ENCODE measurements at places on chromosomes 6 and 20.

DNA sequence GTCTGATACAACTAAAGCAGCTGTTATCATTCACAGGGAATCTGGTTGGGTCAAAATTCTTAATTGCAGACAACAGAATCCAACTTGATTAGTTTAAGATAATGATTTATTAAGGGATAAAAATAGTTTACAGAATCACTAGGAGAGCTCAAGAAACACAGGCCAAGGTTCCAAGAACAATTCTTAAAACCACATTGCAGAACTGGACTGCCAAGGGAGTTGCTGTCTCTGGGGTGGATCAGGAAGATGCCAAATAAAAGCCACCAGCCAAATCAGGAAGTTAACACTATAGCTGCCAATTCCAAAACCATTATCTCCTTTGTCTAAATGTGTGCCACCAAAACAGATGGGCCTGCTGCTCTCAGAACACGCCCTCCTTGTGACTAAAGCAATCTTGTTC is 53.7 kb downstream of the NUDT3 start:
- no peak for DNase-seq

GRCh38 chr6:57127763-57128162 is 37.8 kb downstream of the ZNF451 start:
- DNase-seq: no peak

GRCh38 chr6:54010340-54011276 is 100.6 kb upstream of the MLIP start:
- DNase-seq: no peak

DNA sequence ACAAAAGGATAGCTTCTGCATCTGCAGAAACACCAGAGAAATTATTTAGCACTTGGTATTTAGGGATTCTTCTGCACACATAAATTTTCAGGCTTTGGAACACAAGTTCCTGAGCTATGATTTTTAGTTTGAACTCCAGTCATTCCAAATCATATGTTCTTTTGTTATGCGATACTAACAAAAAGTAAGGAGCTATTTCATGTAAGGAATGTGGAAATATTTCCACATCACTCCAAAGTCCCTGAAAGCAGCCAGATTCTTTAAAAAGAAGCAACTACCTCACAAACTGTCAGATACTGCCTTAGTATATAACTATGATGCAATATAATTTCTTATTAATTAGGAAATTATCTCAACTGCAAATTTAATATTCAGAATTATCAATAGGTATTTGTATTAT is 106.9 kb downstream of the RNGTT start:
- no peak for DNase-seq

GRCh38 chr6:142699391-142699790 is 245.6 kb downstream of the HIVEP2 start:
- no peak for DNase-seq

GRCh38 chr20:10079964-10080363 is 45.2 kb downstream of the ANKEF1 start:
- peak; percentile 48 for DNase-seq

DNA sequence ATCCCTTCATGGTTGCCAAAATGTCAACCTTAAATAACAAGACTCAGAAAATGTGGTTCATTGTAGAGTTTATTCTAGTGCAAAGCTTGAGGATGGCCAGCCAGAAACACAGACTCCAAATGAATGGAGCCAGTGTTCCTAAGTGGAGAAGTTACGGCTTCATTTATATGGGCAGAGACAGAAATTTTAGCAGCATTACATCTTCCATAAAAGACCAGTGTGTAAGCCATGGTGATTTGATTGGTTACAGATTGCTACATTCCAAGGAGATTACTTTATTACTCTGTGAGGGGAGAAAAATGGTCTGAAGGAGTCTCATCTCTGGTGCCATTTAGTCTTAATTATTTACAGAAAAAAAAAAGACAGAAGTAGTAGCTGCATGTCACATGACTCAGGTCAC is 97.8 kb downstream of the OTOR start:
- no peak for DNase-seq

GRCh38 chr6:27795697-27796494 is 116.3 kb downstream of the OR2B2 start:
- DNase-seq: peak; percentile 95

DNA sequence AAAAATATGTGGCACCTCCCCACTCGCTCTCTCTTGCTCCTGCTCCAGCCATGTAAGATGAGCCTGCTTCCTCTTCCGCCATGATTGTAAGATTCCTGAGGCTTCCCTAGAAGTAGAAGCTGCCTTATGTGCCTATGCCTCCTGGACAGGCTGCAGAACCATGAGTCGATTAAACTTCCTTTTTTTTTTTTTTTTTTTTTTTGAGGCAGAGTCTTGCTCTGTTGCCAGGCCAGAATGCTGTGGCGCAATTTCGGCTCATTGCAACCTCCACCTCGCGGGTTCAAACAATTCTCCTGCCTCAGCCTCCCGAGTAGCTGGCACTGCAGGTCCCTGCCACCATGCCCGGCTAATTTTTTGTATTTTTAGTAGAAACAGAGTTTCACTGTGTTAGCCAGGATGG is 112.5 kb downstream of the FAM217A start:
- no peak for DNase-seq

DNA sequence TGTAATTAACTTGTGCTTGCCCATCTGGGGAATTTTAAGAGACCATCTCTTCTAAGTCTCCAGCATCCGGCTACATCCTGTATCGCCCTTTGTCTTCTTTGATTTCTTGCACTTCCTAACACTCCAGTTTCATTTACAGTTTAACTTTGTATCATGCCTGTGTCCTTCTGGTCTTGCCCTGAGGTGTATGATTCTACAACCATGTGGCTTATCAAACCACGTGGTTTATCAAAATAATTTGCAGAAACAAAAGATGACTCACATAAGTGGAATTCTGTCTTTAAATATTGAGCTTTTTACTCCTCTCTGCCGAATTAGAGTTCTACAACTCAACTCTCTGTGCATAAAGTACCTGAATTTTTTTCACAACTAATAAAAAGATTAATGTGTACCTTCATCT is 580.7 kb downstream of the KIF16B start:
- DNase-seq: no peak

- DNase-seq: peak; percentile 81
Measured at GRCh38 chr20:53750827-53751619, 157.4 kb upstream of the ZNF217 start.

- DNase-seq: no peak
Measured at GRCh38 chr6:82385102-82385501, 21.5 kb downstream of the TPBG start.

DNA sequence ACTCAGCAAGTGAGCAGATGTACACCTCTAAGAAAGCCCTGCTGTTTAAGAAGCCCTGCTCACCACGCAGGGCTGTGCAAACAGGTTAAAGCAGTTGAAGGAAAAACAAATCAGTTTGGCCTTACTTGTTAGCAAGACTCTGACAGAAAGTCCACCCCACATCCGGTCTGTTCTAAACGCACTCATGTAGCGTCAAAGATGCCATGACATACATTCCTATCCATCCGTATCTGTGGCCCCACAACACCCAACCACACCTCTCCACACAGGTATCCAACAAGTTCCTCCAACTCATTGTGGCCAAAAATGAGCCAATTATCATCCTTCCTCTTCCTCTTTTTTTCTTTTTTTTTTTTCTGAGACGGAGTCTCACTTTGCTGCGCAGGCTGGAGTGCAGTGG is 22.8 kb upstream of the RAB22A start:
- no peak for DNase-seq

DNA sequence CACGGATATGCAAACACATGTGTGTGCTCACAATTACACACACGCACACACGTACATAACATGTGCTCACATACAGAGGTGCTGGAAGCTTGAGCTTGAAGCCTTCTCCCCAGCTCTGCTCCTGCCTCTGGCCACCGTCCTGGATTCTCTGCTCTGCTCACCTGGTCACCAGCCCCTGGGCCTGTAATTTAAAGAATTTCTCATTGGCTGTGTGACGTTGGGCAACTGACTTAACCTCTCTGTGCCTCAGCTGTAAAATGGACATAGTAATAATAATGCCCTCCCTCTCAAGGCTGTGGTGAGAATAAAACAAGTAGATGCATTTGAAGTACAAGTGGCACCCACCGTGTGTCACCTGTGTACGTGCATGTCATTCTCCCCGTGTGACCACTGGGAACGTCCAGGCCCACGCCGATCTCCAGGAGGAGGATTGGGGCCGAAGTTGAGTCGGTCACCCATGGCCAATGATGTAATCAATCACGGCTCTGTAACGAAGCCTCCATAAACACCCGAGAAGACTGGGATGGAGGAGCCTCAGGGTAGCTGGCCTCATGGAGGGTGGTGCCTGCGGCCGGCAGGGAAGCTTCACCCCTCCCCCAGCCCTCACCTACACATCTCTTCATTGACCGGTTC is 160.9 kb upstream of the AFDN start:
- DNase-seq: no peak

DNA sequence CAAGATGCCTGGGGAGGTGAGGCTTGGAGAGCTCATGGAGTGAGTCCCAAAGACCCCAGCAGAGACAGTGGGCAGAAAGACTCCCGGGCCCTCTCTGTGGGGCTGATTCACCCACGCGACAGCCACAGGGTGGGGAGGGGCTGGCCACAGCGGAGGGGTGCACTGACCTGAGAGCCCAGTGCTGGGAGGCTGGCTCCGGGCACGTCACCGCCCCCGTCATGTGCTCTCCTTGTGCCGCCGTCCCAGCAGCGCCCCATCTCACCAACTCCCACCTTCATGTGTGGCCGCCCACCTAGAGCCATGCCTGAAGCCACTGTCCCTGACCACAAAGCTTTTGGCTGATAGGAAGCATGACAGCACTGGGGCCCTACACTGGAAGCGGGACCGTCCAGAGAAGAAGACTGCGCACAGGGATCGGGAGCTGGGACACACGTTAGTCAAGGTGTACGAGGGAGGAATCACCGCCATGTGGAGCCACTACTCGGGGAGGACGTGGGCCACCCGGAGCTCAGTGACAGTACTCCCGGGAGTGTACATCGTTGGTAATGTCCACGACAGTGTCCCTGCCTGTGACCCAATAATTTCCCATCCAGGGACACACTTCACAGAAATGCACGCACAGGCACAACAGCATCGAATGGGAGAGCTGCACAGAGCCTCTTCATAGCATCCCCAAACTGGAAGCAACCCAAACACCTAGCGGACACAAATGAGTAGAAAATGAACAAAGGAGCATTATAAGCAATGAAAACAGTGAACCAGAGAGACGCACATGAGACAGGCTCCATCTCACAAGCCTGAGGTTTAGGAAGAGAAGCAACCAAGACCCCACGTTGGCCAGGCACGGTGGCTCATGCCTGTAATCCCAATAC is 28.4 kb upstream of the FOXC1 start:
- DNase-seq: no peak

- DNase-seq: peak; percentile 88
Measured at GRCh38 chr20:23050847-23051627, 1.6 kb upstream of the THBD start.

GRCh38 chr6:169641461-169642085 is 60.3 kb downstream of the WDR27 start:
- no peak for DNase-seq

DNA sequence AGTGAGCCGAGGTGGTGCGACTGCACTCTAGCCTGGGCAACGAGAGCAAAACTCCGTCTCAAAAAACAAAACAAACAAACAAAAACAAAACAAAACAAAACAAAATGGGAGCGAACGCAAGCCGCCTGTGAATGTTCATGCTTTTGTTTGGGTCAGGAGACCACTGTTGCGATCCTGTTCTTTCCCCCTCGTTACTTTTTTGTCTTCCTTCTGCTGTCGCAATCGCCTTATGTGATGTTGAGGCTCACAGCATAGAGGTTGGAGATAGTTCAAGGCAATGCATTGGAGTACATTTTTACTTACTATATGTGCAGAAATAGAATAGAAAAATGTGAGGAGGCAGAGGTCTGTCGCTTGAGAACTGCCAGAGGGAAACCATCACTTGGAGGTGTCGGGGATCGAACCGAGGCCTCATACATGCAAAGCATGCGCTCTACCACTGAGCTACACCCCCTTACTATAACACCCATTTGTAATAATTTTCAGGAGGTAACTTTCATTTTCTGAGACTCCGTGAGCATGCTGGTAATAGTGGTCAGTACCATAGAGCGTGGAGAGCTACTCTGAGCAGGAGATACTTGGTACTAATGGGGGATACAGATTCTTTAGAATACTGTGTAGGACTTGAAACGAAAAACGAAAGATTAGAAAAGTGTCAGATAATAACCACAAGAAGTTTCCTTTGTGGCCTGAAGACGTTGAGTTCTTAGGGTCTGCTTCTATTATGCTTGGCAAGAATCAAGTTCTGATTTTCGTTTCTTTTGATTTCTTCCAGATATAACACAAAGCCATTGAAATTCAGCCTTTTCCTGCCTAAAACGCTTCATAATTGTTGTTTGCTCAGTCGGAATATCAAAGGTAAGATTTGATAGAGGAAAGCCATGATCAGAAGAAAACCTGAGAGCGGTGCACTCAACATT is 121.1 kb downstream of the TRIM27 start:
- DNase-seq: peak; percentile 42

DNA sequence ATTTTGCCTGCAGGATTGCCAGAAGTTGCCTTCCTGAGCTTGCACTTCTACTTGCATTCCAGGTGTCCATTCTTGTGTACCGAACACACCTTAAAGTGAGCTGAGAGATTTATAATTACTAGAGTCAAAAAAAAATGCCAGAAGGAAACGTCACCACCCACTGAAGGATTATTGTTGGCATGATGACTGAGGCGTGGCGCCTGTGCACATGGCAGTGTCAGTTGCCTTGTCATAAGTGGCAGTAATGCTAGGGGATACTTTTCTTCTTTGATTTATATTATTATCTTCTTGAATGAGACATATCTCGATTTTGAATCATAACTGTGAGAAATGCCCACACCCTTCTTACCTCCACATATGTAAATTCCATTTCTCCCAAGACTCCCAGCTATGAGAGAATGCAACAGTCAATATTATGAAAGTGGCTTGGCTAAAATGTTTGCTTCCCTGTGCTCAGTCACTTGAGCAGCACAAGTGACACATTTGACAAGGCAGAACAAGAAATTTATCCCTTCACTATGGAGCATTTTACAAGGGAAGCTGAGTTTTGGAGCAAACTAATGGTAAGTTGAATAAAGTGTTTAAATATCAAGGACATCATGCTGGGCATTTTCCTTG is 149.5 kb upstream of the SASH1 start:
- DNase-seq: no peak

GRCh38 chr6:29624520-29624961 is 8.4 kb downstream of the GABBR1 start:
- no peak for DNase-seq

- no peak for DNase-seq
Measured at GRCh38 chr6:158002249-158002950, 20.7 kb downstream of the SYNJ2 start.

DNA sequence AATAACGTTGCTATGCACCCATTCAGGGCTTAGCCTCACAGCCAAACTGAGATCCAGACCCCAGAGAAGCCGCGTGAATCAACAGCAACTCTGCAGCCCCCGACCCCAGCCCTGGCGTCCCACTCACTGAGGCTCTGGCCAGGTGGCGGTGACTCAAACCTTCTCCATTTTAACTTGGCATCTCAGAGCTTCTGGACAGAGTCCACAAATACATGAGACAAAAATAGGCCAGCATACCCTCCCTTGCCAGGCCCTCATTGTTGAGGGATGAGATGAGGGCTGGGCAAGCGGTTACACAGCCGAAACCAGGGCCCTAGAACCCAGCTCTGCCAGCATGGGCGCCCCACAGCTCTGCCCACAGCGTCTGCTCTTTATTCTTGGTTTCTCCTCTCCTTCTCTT is 118.4 kb downstream of the MYLK4 start:
- peak; percentile 63 for DNase-seq
